ENCODE measurements at places on chromosomes 6 and 20.

GRCh38 chr6:160386869-160387530 lies 38.8 kb downstream of the SLC22A3 start:
- no peak for DNase-seq

DNA sequence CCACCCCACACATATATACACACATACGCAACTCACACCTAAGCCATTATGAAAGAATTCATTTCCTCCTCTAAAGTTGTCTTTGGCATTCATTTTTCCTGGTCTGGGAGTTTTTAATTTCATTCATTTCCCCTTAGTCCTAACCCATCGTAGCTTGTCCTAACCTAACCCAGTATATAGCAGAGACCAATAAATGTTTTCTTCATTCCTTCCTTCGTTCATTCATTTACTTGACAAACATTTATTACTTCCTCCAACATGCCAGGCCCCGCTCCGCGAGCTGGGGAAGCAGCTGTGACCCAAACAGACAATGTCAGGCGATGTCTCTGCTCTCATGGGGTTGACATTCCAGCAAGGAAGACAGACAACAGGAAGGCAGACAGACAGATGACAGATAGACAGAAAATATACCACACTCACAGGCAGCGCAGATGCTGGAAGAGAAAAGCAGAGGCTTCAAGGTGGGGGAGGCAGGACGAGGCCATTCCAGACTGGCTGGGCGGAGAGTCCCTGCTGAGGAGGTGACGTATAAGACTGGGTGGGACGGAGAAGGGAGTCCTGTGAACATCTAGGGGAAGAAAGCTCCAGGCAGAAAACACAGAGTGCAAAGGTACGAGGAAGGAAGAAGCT lies 33.7 kb upstream of the SIRPA start:
- no peak for DNase-seq

- DNase-seq = no peak
Measured at GRCh38 chr6:70119218-70119835, 183.6 kb downstream of the COL9A1 start.

DNA sequence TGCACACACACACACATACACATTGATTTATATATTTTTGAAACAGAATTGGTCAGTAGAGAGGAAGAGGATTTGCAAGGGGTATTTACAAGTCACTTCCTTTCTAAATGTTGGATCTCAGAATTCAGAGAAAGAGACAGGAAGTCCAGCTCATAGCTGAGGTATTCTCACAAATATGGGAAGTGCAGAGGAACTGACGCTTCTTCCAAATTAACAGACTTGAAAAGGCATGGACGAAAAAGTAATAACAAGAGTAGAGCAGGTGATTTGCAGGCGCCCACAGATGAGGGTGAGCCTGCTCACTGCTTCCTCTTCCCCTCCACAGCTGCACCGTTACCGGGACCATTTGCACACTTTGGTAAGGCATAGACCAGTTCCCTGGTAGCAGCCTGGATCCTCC lies 246.4 kb downstream of the PHACTR1 start:
- no peak for DNase-seq

GRCh38 chr6:31356216-31356945 lies 598 bp downstream of the HLA-B start:
- no peak for DNase-seq

- no peak for DNase-seq
Measured at GRCh38 chr20:43917380-43917779, 2.7 kb downstream of the TOX2 start.

DNA sequence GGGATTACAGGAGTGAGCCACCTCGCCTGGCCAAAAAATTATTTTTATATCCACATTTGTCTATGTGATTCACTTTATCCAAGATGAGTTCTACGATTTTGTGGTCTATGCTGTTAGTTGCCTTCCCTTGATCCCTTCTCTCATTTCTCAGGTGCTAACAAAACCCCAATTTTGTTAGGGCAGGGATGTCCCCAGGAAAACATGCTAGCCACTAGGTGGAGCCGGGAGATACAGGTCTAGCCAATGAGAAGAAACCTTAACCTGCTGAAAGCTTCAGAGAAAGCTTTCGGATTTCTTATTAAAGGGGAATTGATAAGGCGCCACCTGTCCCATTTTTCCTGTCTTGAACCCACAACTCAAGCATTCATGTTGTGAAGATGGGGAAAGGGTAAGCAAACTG lies 167.4 kb upstream of the OLIG3 start:
- peak; percentile 53 for DNase-seq
